ENCODE measurements at places on chromosomes 1 and 21. TPM values are rescaled to one million over a fixed set of nuclear protein-coding genes. Genes with fewer than 3 reads are reported as not detected.

The NCF2 gene
- total RNA-seq, result 2.9 TPM

The GLMN gene
- total RNA-seq, result 8.2 TPM

The CRYBG2 gene
- 2.0 TPM for total RNA-seq

The PLEKHG5 gene
- 2.1 TPM for total RNA-seq

The FABP3 gene
- not detected for total RNA-seq

The RIMKLA gene
- 1.1 TPM for total RNA-seq

The SAMD11 gene
- total RNA-seq, result 36.1 TPM

The SYCP1 gene
- not detected for total RNA-seq

The HSPA6 gene
- total RNA-seq, result 3.1 TPM

The PIGC gene
- 40.7 TPM for total RNA-seq

The NFASC gene
- total RNA-seq, result 1.1 TPM

The PLA2G2C gene
- total RNA-seq, result not detected

The LCE6A gene
- not detected for total RNA-seq

The TLR5 gene
- total RNA-seq, result 0.08 TPM

The HMGCS2 gene
- not detected for total RNA-seq

The NBPF4 gene
- total RNA-seq, result 0.23 TPM

The LYPD8 gene
- total RNA-seq, result 0.21 TPM

The OR14K1 gene
- not detected for total RNA-seq

The NIT1 gene
- total RNA-seq, result 31.4 TPM

The DPT gene
- not detected for total RNA-seq

The HOOK1 gene
- total RNA-seq, result 0.17 TPM

The S100A5 gene
- 0.42 TPM for total RNA-seq

The ITLN2 gene
- total RNA-seq, result not detected

The OR2AK2 gene
- total RNA-seq, result not detected

The IL24 gene
- total RNA-seq, result 0.17 TPM
